ENCODE measurements at places on chromosomes 12 and 14. TPM values are rescaled to one million over a fixed set of nuclear protein-coding genes. Genes with fewer than 3 reads are reported as not detected.

CLEC4C gene
- total RNA-seq: not detected

KRT3 gene
- not detected for total RNA-seq

SLCO1C1 gene
- not detected for total RNA-seq

TSPAN8 gene
- total RNA-seq: not detected

HOXC9 gene
- total RNA-seq: not detected

OR6C2 gene
- total RNA-seq: not detected

GALNT16 gene
- 1.1 TPM for total RNA-seq

WNT1 gene
- total RNA-seq: not detected

KERA gene
- total RNA-seq: not detected

DAAM1 gene
- total RNA-seq: 16.1 TPM

MIA2 gene
- 26.7 TPM for total RNA-seq

ACOT4 gene
- 1.00 TPM for total RNA-seq

IL31 gene
- not detected for total RNA-seq

VRK1 gene
- total RNA-seq: 63.9 TPM

GPR137C gene
- total RNA-seq: 0.44 TPM

FITM1 gene
- not detected for total RNA-seq

TAS2R7 gene
- not detected for total RNA-seq

RPGRIP1 gene
- total RNA-seq: not detected

GPX2 gene
- not detected for total RNA-seq

CELA1 gene
- not detected for total RNA-seq

KRT71 gene
- not detected for total RNA-seq

KRT79 gene
- total RNA-seq: not detected

FLRT2 gene
- 2.2 TPM for total RNA-seq

APAF1 gene
- 29.7 TPM for total RNA-seq

TARBP2 gene
- total RNA-seq: 46.6 TPM

POTEM gene
- total RNA-seq: not detected

WNT5B gene
- 96.5 TPM for total RNA-seq

TPPP2 gene
- not detected for total RNA-seq

TBX5 gene
- total RNA-seq: 0.12 TPM

PLCZ1 gene
- total RNA-seq: not detected

RAN gene
- total RNA-seq: 639 TPM

C12orf54 gene
- not detected for total RNA-seq

ZC3H10 gene
- 4.7 TPM for total RNA-seq

NOVA1 gene
- total RNA-seq: 4.1 TPM

EFS gene
- total RNA-seq: 5.5 TPM

GLIPR1L2 gene
- total RNA-seq: 0.25 TPM

FZD10 gene
- total RNA-seq: under 0.01 TPM

DAO gene
- total RNA-seq: not detected

CD163 gene
- total RNA-seq: not detected

KCNH3 gene
- total RNA-seq: not detected
